Cardiac ventricle fibroblast (primary cell): ENCODE measurements at places on chromosomes 12 and 14. TPM values are rescaled to one million over a fixed set of nuclear protein-coding genes. Genes with fewer than 3 reads are reported as not detected.

Gene KRT72
- total RNA-seq: not detected in 2 replicates

Gene DAO
- not detected in 2 replicates for total RNA-seq

Gene KRT83
- total RNA-seq: not detected in 2 replicates

Gene IFT81
- total RNA-seq: 5.3 and 7.0 TPM in 2 replicates

Gene LUM
- 747 and 759 TPM in 2 replicates for total RNA-seq

Gene MMP17
- 6.9 and 8.9 TPM in 2 replicates for total RNA-seq

Gene RD3L
- total RNA-seq: not detected in 2 replicates

Gene EPYC
- not detected in 2 replicates for total RNA-seq

Gene TRPV4
- total RNA-seq: 2.6 TPM in 2 replicates
